Cardiac muscle cell (in vitro differentiated cells and primary cell): ENCODE measurements at places on chromosomes 6 and 20. TPM values are rescaled to one million over a fixed set of nuclear protein-coding genes. Genes with fewer than 3 reads are reported as not detected.

The AGER gene
- polyA plus RNA-seq = 4.8 and 9.8 TPM in 2 replicates

The APCDD1L gene
- 1.1 and 1.4 TPM in 2 replicates for polyA plus RNA-seq

The ENPP5 gene
- 5.4 and 7.1 TPM in 2 replicates for polyA plus RNA-seq

The NRN1 gene
- polyA plus RNA-seq = 0.26 and 0.69 TPM in 2 replicates

The MYH7B gene
- 107 and 112 TPM in 2 replicates for polyA plus RNA-seq

The QKI gene
- polyA plus RNA-seq = 148 and 289 TPM in 2 replicates

The PKHD1 gene
- polyA plus RNA-seq = not detected in 2 replicates

The NKAPL gene
- polyA plus RNA-seq = not detected in 2 replicates

The PRL gene
- polyA plus RNA-seq = not detected in 2 replicates

The RAB44 gene
- not detected in 2 replicates for polyA plus RNA-seq

The CAP2 gene
- polyA plus RNA-seq = 262 and 328 TPM in 2 replicates

The NKX2-2 gene
- not detected in 2 replicates for polyA plus RNA-seq

The RWDD1 gene
- 70.0 and 70.7 TPM in 2 replicates for polyA plus RNA-seq

The CSE1L gene
- 78.9 and 101 TPM in 2 replicates for polyA plus RNA-seq

The BFSP1 gene
- 4.9 and 5.3 TPM in 2 replicates for polyA plus RNA-seq

The KIF25 gene
- polyA plus RNA-seq = 0.40 and 1.2 TPM in 2 replicates

The BCAS4 gene
- polyA plus RNA-seq = 26.1 and 31.8 TPM in 2 replicates

The HLA-DMB gene
- not detected in 2 replicates for polyA plus RNA-seq

The CRIP3 gene
- polyA plus RNA-seq = 3.6 and 3.8 TPM in 2 replicates

The NUP153 gene
- 9.2 and 14.8 TPM in 2 replicates for polyA plus RNA-seq

The FAM162B gene
- 0.56 and 0.61 TPM in 2 replicates for polyA plus RNA-seq

The PRPH2 gene
- 9.6 and 15.0 TPM in 2 replicates for polyA plus RNA-seq

The SNAI1 gene
- polyA plus RNA-seq = 7.8 and 12.7 TPM in 2 replicates

The RBM12 gene
- polyA plus RNA-seq = 28.8 and 29.1 TPM in 2 replicates

The HCRTR2 gene
- 0.42 TPM in 1 of 2 replicates, not detected in the other for polyA plus RNA-seq

The POPDC3 gene
- 80.0 and 97.0 TPM in 2 replicates for polyA plus RNA-seq

The MUC21 gene
- not detected in 2 replicates for polyA plus RNA-seq

The PRDM13 gene
- polyA plus RNA-seq = not detected in 2 replicates

The CSTF1 gene
- polyA plus RNA-seq = 34.9 and 46.8 TPM in 2 replicates

The SLC26A8 gene
- polyA plus RNA-seq = 0.37 TPM in 1 of 2 replicates, not detected in the other

The EBF4 gene
- polyA plus RNA-seq = 18.8 and 28.4 TPM in 2 replicates

The SLC17A2 gene
- polyA plus RNA-seq = not detected in 2 replicates

The CLPSL1 gene
- not detected in 2 replicates for polyA plus RNA-seq

The RHAG gene
- polyA plus RNA-seq = not detected in 2 replicates

The SLC44A4 gene
- 0.60 TPM in 1 of 2 replicates, not detected in the other for polyA plus RNA-seq

The PIGU gene
- polyA plus RNA-seq = 37.9 and 40.9 TPM in 2 replicates

The PKIB gene
- polyA plus RNA-seq = 71.4 and 85.8 TPM in 2 replicates

The CALHM6 gene
- 1.9 and 4.9 TPM in 2 replicates for polyA plus RNA-seq

The PRRT1 gene
- 4.9 and 6.2 TPM in 2 replicates for polyA plus RNA-seq

The NRSN1 gene
- not detected in 2 replicates for polyA plus RNA-seq

The CLPSL2 gene
- polyA plus RNA-seq = 1.2 TPM in 1 of 2 replicates, not detected in the other

The CST4 gene
- not detected in 2 replicates for polyA plus RNA-seq

The MUC22 gene
- polyA plus RNA-seq = not detected in 2 replicates
